ENCODE measurements at places on chromosomes 3 and 15. TPM values are rescaled to one million over a fixed set of nuclear protein-coding genes. Genes with fewer than 3 reads are reported as not detected.

DNA sequence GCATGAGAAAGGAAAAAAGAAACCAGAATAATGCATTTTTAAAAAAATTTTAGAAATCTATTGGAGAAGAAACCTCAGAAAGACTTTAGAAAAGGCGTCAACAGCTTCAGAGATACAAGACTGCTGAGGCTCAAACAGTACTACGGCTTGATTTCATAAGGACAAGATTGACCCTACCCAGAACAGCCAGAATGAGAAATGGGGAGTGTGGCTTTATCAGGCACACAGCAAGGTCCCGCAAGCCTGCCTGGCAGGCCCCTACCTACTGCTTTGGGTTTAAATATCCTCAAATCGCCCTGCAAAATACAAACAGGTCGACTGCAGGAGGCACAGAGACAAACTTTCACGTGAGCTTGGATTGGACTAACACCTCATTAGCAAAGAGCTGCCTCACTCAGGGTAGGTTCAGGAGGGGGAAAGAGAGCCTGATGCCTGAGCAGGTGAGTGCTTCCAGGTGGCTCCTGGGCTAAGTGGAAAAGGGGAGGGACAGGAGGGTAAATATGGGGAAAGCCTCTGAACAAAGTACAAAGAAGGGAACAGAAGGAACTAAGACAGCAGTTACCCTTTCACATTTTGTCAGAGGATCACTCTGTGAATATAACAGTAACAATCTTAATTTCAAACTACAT lies 87.5 kb downstream of the RORA start:
- DNase-seq = no peak

DNA sequence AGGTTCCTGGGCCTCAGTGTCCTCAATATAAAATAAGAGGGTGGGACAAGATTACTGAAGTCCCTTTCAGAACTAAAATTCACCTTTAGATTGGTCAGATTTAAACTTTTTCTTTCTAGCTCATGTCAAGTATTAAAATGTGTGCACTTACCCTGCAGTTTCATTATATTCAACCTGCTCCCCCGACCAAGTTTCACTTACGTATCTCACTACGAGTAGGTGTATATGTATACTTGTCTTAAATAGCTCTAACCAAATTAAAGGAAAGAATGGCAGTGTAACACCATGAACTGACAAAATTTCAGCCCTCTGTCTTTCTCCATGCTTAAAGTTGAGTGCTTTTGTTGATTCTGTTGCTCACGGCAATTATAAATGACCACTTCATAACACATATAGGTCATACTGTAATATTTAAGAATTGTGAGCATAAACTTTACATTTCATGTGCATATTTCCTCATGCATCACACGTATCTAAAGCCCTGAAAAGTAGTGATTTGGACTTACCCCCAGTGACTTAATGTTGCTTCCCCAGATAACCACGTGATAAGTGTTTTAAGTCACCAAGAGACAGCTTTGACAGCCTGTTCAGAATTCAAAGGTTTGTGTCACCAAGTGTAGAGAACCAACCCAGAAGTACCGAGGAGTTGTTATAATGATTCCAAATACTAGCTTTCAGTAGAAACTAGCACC lies 70.0 kb downstream of the PGPEP1L start:
- DNase-seq = no peak

DNA sequence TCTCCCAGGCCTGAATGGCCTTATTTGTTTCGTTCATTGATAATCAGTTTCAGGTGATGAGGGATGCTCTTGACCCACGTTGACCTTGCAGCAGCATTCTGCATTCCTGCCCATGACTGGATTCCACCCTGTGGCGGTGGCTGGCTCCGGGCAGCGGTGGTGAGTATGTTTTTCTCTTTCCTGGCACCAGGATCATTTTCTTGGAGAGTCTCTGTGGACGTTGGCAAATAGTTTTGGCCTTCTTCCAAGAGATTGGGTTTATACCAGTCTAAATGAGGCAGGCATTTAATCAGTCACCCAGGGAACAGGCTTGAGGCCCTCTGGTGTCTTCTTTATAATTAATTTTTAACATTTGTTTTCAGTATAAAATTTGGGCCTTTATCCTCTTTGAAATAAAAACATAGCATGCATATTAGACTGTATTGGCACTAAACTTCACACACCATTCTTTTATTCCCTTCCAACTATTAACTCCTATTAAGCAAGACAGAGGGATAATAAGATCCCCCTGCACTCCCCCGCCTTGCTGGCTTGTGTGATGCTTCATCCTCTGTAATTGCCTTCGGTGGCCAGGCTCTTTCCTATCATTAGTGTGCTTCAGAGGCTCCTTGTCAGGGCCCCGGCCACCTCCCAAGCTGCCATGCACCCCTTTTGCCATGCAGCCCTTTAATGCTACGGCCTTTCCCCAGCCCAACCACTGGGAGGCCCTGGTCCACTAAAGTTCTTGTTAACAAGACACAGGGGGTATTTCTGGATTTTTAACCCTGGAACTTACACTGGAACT lies 176.2 kb upstream of the TOPAZ1 start:
- no peak for DNase-seq

Gene GOLGA8T
- 0.28 TPM for polyA plus RNA-seq
